Occipital lobe (tissue), 3 donors: ENCODE measurements at places on chromosomes 7 and 10. TPM values are rescaled to one million over a fixed set of nuclear protein-coding genes. Genes with fewer than 3 reads are reported as not detected.

The CALD1 gene
- 29.5 TPM for total RNA-seq

The OR2A42 gene
- total RNA-seq: not detected

The NPC1L1 gene
- total RNA-seq: 0.16 TPM

The MMD2 gene
- 0.94 TPM for total RNA-seq

The HOXA2 gene
- not detected for total RNA-seq

The TMEM273 gene
- total RNA-seq: 1.7 TPM

The ITGB8 gene
- total RNA-seq: 109 TPM

The RNF133 gene
- 0.47 TPM for total RNA-seq

The NKX2-3 gene
- total RNA-seq: not detected

The A1CF gene
- total RNA-seq: not detected

The PRKAR2B gene
- total RNA-seq: 227 TPM

The CYP26C1 gene
- 0.16 TPM for total RNA-seq

The TRIM24 gene
- 42.1 TPM for total RNA-seq

The ASAH2 gene
- 1.7 TPM for total RNA-seq

The TRIM73 gene
- 2.8 TPM for total RNA-seq

The HOXA4 gene
- not detected for total RNA-seq

The SLC16A9 gene
- 11.4 TPM for total RNA-seq

The WDR91 gene
- total RNA-seq: 13.6 TPM

The AKR1D1 gene
- not detected for total RNA-seq

The WEE2 gene
- 0.16 TPM for total RNA-seq

The GNAT3 gene
- not detected for total RNA-seq

The POT1 gene
- 80.9 TPM for total RNA-seq

The EPO gene
- not detected for total RNA-seq

The LIPN gene
- total RNA-seq: not detected

The LHFPL3 gene
- 26.2 TPM for total RNA-seq

The GJD4 gene
- not detected for total RNA-seq

The RARRES2 gene
- total RNA-seq: 6.2 TPM

The WNT16 gene
- 1.2 TPM for total RNA-seq

The STYXL1 gene
- total RNA-seq: 18.4 TPM

The SVOPL gene
- total RNA-seq: 0.78 TPM

The ELFN1 gene
- 9.5 TPM for total RNA-seq

The YWHAG gene
- total RNA-seq: 387 TPM

The KCP gene
- total RNA-seq: 0.16 TPM

The SYT15 gene
- total RNA-seq: 0.47 TPM

The TMEM196 gene
- 10.1 TPM for total RNA-seq

The CYP3A7 gene
- total RNA-seq: not detected

The SSC4D gene
- 0.94 TPM for total RNA-seq

The PRKRIP1 gene
- 13.6 TPM for total RNA-seq

The GET4 gene
- total RNA-seq: 16.2 TPM

The GLUD1 gene
- 175 TPM for total RNA-seq

The RP9 gene
- total RNA-seq: 6.6 TPM

The CPEB3 gene
- 22.0 TPM for total RNA-seq

The FAM25C gene
- total RNA-seq: not detected

The GTPBP10 gene
- total RNA-seq: 27.5 TPM

The OR6B1 gene
- total RNA-seq: not detected

The TNRC18 gene
- total RNA-seq: 50.1 TPM

The CYP2E1 gene
- 10.5 TPM for total RNA-seq

The PHKG1 gene
- 3.6 TPM for total RNA-seq
